ENCODE measurements at places on chromosomes 6 and 20.

GRCh38 chr6:41941280-41942066, at the start of gene CCND3:
TSS of gene CCND3 (minus strand) at chr6:41941808. CDS start at chr6:41941649, 159 bp downstream.
- peak; percentile 57 for DNase-seq

DNA sequence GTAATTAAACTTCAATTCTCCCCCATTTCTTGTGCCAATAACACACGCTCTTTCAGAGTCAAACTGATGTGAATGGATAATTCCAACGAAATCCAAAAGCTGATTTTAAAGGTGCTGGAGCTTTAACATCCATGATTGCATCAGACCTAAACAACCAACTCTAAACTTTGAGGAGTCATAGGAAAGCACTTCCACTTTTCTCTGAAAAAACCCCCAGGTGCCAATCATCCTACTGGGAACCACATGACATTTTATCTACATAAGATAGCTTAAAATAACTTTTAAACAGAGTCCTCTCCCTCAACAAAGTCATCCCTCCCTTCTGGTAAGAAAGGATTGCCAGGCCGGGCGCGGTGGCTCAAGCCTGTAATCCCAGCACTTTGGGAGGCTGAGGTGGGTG, 167.7 kb upstream of the PDE10A start:
- no peak for DNase-seq

DNA sequence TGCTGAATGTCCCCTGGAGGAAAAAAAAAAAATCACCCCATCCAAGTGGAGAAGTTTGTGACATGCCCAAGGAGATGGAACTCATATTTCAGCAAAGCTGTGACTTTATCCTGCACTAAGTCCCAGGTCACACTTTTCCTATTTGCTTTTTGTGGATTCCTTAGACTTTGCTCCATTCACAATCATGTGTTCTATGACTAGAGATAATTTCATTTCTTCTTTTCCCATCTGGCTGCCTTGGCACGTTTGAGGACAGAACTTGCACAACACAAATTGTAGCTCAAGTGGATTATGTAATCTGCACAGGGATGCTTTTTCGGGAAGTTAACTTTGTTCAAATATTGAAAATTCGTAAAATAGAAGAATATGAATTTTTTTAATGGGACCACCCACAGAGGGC, 100.7 kb upstream of the PTPN1 start:
- no peak for DNase-seq

DNA sequence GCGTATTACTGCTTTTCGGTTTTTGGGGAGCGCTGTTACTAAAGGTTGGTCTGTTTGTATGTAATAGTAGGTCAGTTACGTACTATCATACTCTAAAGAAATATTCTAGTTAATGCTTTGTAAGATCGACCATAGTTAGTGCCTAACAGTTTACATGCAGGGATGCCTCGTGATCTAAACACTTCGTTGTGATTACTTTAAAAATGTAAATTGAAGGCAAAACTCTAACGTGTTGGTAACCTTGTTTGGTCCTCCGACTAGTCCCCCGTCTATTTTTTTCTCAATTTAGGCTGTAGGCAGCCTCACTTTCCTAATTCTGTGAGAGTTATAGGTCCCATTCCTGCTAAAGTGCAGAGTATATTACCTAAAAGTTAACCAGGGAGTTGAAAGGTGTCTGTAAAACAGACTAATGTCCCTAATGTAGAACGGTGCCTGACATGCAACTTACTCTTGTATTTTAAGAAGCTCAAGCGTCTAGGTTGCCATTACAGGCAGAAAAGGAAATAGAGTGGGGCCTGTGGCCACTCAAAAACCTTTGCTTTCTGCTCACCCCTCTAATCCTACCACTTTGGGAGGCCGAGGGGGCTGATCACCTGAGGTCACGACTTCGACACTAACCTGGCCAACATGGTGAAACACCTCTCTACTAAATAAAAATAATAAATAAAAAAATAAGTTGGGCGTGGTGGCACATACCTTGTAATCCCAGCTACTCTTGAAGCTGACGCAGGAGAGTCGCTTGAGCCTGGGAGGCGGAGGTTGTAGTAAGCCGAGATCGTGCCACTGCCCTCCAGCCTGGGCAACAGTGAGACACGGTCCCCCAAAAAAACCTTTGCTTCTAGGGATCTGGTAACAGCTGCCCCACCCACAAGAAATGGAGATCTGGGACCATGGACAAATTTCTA, 37.8 kb downstream of the HFE start:
- no peak for DNase-seq

GRCh38 chr6:123898665-123899064, 95.0 kb downstream of the NKAIN2 start:
- no peak for DNase-seq

DNA sequence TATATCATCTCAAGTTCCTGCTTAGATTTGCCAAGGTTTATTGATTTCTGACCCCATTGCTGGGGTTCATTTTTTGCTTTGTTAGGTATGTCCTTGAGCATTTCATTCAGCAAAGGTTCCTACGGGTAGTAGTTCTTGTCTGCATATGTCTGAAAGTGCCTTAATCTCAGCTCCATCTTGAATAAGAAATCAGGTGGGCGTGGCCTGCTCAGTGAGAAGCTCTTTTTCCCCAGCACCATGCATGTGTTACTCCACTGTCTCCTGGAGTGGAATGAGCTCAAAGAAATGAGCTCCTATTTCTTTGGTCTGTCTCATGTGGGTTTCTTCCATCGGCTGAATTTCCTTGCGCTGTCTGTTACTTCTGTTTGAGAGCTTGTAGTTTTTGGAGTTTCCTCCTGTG, 201.9 kb downstream of the QKI start:
- DNase-seq: no peak

Data from astrocyte of the cerebellum (primary cell).